Right ventricle myocardium inferior (tissue), 1 donor: ENCODE measurements at places on chromosomes 7 and 10. TPM values are rescaled to one million over a fixed set of nuclear protein-coding genes. Genes with fewer than 3 reads are reported as not detected.

- DNase-seq: no peak
Measured at GRCh38 chr7:24401628-24402593, 117.9 kb downstream of the NPY start.

DNA sequence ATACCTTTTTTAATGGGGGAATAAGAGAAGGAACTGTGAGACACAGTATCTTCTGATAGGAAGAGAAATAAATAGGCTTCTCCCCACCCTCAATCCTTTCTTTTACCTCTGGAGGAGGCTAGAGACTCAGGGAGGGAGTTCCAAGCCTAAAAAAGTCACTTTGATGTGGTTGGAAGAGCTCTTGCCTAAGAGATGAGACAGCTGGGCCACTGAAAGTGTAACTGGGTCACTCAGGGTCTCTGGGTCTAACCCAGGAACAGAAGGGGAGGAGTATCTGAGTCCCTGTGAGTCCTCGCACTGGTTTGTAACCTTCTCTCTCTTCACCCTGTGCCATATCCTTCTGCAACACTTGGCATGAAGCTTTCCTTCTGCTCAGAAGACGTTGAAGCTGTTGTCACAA, 222.9 kb upstream of the AGK start:
- DNase-seq: no peak

- DNase-seq: no peak
Measured at GRCh38 chr7:150339409-150339809, 2.0 kb downstream of the RARRES2 start.

- no peak for DNase-seq
Measured at GRCh38 chr10:58362027-58362789, 23.0 kb upstream of the TFAM start.

PDE6C gene
- not detected for total RNA-seq
